ENCODE measurements at places on chromosomes 3 and 15.

- DNase-seq, result no peak
Observed at GRCh38 chr3:185732782-185733181, 92.1 kb downstream of the IGF2BP2 start.

DNA sequence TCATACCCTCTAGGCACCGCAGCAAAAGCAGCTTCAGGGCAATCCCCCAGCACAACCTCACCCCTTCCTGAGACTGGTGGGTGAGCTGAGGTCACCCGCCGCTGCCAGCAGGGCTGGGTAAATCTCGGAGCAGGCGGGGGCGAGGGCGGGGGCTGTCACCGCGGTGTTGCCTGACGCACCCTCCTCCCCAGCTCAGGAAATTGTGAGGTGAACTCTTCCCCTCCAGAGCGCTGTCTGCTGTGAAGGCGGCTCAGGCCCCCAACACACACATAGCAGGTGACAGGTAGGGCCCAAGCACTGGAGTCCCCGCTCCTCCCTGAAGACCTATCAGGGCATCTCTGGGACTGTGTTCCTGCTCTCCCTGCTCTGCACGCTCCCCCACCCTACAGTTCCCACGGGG, 30.2 kb upstream of the FURIN start:
- DNase-seq, result no peak

- no peak for DNase-seq
Observed at GRCh38 chr15:59244337-59244736, 37.7 kb downstream of the LDHAL6B start.

GRCh38 chr15:84793431-84794161, 23.6 kb upstream of the ALPK3 start:
- DNase-seq, result no peak

- no peak for DNase-seq
Observed at GRCh38 chr3:167913219-167913835, 177.8 kb downstream of the SERPINI1 start.

Data from NCI-H187 treated with DMSO at 0.1 percent for 48 hours (cell line).